NAMALWA (cell line): ENCODE measurements at places on chromosomes 16 and 17.
A peak's percentile ranks its signal among the peaks of the same experiment; 100 is the strongest.

DNA sequence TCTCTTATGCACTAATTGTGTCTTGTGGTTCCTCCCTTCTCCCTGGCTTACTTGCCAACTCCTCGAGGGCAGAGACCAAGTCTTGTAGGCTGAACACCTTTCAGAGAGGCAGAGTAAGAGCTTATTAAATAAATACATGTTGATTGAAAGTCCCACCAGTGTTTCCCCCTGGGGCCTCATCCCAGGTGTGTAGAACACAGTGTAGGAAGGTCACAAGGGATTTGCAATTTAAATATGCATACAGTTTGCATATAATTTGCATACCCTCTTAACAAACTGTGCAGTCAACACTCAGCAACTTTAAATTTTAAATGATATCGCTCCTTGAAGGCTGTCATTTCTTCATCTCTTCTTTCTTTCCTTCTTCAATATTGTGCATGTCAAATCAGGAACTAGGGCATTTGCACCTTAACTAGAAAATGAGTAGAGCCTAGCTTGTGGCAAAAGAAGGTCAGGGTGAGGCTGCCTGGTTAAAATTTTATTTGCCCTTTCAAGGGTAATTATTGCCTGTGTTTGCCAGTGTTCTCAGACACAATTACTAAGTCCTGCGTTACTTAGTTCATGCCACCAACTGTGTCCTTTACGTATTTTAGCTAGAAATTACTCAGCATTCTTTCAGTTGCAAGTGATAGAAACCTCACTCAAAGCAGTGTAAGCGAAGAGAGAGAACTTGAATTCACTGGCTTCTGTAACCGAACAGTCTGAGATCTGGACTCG lies 465.7 kb downstream of the HAPSTR1 start:
- DNase-seq: no peak

DNA sequence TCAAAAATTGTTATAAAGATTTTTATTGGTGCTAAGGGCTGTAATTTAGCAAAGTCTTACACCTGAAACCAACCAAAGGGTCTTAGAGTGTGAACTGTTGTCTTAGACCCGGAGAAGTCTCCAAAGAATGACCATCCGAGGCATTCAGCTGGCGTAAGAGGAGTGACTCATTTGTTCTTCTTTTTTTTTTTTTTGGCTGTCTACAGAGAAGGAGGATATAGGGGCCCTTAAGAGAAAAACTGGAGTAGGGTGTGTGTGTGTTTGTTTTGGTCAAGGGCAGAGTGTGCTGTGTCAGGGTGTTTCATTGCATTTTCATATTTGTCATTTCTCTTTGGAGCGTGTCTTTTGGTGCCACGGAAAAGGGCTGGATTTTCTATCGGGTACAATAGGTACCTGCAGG lies 508.0 kb downstream of the WWOX start:
- DNase-seq: no peak

- no peak for DNase-seq
These were observed 103.4 kb downstream of the VPS53 start for GRCh38 chr17:611202-611601.

DNA sequence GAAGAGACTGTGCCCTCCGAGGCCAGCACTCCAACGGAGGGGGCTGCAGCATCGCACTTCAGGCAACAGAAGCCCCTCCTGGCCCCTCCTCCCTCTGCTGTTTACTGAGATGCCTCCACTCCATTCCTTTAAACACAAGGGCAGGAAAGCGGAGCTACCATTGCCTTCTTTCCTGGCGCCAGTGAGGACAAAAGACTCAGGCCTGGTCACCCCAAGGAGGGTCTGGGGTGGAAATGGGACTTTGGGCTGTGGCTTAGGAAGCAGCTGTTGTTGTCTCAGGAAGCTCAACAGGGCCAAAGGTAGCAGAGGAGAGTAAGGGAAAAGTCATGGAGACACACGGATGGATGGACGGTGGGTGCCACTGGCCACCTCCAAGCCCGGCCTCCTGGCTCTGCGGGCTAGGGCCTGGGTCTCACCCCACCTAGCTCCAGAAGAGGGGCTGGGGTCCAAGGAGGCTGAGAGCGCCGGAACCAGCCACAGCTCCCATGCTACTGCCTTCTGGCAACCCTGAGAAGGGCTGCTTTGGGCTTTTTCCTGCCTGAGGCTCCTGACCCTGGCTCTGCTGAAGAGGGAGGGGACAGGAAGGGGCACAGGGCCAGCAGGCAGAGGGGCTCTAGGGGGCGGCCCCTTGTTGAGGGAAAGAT lies 11.1 kb downstream of the CD300LG start:
- DNase-seq: no peak

GRCh38 chr16:53989597-53989996 lies 285.6 kb downstream of the FTO start:
- no peak for DNase-seq

- DNase-seq: peak; percentile 77
These were observed 12.4 kb downstream of the SGCA start for GRCh38 chr17:50177983-50178834.

DNA sequence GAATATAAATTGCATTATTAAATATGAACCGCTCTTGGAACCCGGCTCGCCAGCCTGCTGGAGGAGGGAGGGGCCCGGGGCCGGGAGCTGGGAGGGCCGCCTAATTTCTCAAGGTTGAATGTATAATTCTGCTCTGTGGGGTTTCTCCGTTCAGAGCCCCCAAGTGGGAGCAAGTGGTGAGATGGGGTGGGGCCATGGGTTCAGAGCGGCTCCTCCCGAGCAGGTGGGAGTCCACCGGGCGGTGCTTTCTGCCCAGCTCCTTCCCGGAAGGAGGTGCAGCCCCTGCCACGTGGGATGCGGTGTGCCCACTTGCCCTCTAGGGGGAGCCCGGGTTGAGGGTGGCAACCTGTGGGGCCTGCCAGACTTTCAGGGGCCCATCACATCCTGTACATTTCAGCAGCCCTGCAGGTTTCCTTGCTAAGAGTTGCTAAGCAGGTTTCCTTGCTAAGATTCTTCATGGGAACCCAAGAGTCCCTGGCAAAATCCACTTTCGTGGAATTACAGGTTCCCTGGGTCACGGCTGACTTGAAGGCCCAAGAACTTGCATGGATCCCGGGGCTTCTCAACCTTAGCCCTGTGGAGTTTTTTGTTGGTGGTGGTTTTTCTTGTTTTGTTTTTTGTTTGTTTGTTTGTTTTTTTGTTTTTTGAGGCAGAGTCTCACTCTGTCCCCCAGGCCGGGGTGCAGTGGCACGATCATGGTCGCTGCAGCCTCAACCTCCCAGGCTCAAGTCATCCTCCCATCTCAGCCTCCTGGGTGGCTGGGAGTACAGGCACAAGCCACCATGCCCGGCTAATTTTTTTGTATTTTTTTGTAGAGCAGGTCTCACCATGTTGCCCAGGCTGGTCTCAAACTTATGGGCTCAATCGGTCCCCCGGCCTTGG lies 196.7 kb upstream of the GSE1 start:
- peak; percentile 86 for DNase-seq

DNA sequence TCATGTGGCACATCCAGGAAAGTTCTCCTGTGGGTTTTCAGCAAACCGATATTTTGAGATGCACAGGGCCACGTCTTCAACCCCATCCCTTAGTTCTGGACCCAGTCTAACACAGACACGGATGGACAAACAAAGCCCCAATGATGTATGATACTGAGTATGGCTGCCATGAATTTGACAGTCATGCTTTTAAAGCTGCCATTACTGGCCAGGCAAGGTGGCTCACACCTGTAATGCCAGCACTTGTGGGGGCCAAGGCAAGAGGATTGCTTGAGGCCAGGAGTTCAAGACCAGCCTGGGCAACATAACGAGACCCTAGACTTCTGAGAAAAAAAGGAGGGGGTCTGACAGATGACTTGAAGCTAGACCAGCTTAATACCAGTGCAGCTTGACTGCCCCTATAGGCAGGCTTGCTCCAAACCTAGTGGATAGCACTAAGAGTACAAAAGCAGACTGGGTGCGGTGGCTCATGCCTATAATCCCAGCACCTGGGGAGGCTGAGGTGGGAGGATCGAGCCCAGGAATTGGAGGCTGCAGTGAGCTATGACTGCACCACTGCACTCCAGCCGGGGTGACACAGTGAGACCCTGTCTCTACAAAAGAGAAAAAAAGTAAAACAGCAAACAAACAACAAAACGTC lies 10.8 kb upstream of the ZNF629 start:
- DNase-seq: peak; percentile 48
